ENCODE measurements at places on chromosomes 2 and 18.

- DNase-seq: no peak
Measured at GRCh38 chr2:171136024-171136423, 24.7 kb downstream of the TLK1 start.

- no peak for DNase-seq
Measured at GRCh38 chr18:43681661-43682060, 404.4 kb upstream of the SYT4 start.

DNA sequence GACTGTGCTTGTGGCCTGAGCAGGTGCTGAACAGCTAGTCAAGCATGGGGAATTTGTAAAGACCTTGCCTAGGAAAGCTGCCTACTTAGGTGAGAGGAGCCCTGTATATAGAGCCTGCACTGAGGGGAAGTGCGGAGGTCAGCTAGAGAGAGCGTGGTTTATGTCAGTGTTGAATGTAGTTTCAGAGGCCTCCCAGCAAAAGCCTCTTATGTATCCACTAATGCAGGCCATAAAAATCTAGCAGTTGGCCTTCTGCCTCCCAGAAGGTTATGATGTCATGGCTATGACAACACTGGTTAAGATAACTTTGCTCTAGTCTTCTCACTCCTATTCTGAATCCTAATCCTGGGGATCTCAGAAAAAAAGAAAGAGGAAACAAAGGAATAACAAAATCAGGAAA, 88.9 kb downstream of the ASXL3 start:
- DNase-seq: no peak

- peak; percentile 50 for DNase-seq
Measured at GRCh38 chr2:73832930-73833329, 4.2 kb downstream of the STAMBP start.

DNA sequence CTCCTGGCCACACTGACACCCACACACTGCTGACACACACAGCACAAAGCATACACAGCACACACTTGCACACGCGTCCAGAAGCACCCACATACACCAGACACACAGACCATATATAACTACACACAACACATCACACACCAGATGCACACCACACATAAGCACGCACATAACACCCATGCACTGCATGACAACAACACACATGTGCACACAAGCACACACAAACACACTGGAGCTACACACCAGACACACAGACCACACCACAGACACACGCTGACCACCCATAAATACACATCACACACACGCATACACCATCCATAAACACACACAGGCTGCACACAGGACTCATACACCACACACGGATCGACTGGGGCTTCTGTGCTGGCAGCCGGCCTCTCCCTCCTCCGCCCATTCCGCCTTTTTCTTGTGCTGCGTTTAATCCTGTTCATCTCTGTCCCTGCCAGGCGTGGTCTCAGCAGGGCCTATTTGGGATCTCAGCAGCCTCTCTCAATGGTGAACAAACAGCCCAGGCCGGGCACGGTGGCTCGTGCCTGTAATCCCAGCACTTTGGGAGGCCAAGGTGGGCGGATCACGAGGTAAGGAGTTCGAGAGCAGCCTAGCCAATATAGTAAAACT, 396.9 kb upstream of the MYT1L start:
- DNase-seq: no peak
